ENCODE measurements at places on chromosomes 1 and 21.

- DNase-seq, result no peak
These were observed 79.6 kb downstream of the NME7 start for GRCh38 chr1:169288011-169288414.

GRCh38 chr1:24984800-24985522, 54.9 kb upstream of the RUNX3 start:
- peak; percentile 48 for DNase-seq

DNA sequence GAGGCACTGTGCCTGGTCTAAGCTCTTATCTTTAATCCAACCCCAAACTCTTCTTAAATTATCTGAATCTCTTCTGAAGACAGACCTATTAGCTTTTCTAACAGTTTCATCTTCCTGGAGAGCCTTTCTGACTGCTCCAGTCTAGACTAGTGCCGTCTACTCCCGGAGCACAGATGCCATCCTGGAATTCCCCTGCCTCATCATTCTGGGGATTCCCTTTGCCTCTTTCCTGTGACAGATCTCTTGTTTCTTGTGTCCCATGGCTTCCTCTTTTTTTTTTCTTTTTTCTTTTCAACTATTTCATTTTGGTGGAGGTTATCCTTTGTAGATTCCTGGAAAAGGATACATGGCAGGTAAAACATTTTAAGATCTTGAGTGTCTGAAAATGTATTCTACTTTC, 11.7 kb downstream of the SEMA4A start:
- no peak for DNase-seq

- no peak for DNase-seq
These were observed 47.1 kb downstream of the PRDM15 start for GRCh38 chr21:41831866-41832595.

- no peak for DNase-seq
These were observed 417.9 kb downstream of the KIF26B start for GRCh38 chr1:245572709-245573108.

GRCh38 chr1:61448914-61449313, 276.0 kb downstream of the TM2D1 start:
- DNase-seq, result no peak

- no peak for DNase-seq
These were observed 15.8 kb upstream of the PLA2G2C start for GRCh38 chr1:20202166-20202565.

- no peak for DNase-seq
These were observed 3.2 kb upstream of the KRTAP19-8 start for GRCh38 chr21:31041295-31042079.

- DNase-seq, result no peak
These were observed 28.7 kb downstream of the MARK1 start for GRCh38 chr1:220556641-220557040.

DNA sequence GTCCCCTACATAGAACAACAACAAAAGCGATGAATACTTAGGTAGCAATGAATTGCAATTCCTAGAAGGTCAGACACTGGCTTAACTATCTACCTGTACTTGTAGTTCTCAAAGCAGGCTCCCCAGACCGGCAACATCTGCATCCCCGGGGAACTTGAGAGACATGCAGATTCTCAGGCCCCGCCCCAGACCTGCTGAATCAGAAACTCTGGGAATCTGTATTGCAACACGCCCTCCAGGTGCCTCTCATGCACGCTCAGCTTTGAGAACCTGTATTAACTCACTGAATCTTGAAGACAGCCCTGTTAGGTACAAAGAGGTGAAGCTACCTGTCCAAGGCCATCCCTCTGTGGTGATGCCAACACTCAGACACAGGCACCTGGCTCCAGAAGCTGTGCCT, 128.1 kb downstream of the KAZN start:
- no peak for DNase-seq

DNA sequence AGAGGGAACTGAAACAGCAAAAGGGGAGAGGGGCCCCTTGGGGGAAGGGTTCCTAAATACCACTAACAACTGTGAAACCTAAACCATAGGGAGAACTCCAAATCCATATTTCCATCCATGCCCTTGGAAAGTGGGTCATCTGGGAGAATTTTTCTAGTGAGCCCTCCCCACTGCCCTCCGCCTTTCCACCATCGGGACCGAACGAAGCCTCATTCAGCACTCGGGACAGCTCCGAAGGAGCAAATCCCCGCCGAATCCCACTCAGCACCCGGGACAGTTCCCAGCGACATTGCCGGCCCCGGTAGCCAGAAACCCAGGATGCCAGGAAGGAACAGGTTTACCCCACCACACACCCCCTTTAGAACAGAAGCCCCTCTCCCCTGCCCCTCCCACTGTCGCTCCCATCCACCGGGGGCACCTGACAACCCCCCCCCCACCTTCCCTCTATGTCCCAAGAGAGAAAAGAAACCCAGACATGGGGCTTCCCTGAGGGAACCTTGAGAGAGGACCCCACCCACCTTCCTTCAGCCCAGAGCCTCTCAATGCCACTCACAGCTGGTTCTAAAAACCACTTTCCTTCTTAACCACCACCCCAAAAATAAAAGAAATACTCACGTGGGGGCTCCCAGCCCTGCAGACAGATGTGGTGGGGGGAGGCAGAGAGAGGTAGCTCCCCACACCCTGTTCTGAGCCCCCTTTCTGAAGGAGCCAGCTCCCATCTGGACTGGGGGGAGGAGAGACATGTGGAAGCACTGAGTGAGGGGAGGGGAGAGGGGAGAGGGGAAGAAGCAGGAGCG, 4.5 kb downstream of the DLGAP3 start:
- DNase-seq, result peak; percentile 39

DNA sequence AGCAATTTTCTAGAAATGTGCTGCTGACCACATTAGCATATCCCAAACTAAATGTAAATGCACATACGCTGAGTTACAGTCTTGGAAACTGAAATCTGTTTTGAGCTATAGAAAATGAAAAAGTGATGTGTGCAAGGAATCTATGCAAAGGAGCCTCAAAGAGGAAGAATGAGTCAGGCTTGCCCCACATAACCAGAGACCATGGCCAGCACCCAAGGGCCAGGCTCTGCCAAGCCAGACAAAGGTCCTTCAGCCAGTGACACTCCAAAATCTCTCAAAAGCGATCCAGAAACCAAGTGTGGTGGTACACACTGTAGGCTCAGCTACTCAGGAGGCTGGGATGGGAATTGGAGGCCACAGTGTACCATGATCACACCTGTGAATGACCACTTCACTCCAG, 195.2 kb downstream of the TOMM20 start:
- no peak for DNase-seq

GRCh38 chr21:15870819-15871218, 141.0 kb downstream of the USP25 start:
- DNase-seq, result no peak
